Fibroblast of skin of right quadriceps (primary cell): ENCODE measurements at places on chromosomes 1 and 21.

DNA sequence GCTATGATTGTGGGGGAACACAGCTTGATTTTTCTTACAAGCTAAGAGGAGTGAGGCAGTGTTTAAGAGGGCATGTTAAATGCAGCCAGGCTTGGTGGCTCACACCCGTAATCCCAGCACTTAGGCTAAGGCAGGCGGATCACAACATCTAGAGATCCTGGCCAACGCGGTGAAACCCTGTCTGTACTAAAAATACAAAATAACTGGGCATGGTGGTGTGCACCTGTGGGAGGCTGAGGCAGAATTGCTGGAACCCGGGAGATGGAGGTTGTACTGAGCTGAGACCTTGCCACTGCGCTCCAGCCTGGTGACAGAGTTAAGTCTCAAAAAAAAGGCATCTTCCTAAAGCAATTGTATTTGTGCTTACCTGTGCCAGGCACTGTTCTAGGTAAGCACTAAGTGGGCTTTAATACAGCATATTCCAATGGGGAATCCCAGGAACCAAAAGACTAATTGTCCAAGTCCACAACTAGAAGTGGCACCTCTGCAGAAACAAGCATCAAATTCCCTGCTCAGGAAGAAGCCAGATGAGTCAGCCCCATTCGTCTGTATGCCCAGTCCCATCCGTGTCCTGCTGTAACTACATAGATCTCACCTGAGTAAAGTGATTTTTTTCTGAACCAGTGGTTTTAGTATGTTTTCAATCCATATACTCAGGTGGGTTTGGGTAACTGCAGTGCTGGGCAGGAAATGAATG lies 4.6 kb downstream of the RCC1 start:
- peak; percentile 58 for DNase-seq

DNA sequence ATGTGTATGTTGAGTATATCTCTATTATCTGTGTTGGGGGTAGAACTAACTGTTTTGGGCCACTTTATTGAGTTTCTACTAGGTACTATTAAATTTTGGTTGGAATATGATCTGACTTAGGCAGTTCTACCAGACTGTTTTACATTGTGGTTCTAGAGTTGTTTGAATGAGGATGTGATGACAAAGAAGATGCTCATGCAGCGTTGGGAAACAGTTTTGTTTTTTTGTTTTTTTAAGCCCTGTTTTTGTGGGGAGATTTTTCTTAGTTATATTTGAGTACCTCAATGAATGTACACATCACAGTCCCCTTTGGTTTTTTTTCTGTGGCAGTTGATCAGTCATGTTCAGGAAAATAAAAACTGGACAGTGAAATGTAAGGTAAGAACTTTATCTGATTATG lies 40.1 kb downstream of the TMED5 start:
- DNase-seq, result no peak

GRCh38 chr1:209650454-209650853 lies 1.8 kb downstream of the LAMB3 start:
- DNase-seq, result no peak

DNA sequence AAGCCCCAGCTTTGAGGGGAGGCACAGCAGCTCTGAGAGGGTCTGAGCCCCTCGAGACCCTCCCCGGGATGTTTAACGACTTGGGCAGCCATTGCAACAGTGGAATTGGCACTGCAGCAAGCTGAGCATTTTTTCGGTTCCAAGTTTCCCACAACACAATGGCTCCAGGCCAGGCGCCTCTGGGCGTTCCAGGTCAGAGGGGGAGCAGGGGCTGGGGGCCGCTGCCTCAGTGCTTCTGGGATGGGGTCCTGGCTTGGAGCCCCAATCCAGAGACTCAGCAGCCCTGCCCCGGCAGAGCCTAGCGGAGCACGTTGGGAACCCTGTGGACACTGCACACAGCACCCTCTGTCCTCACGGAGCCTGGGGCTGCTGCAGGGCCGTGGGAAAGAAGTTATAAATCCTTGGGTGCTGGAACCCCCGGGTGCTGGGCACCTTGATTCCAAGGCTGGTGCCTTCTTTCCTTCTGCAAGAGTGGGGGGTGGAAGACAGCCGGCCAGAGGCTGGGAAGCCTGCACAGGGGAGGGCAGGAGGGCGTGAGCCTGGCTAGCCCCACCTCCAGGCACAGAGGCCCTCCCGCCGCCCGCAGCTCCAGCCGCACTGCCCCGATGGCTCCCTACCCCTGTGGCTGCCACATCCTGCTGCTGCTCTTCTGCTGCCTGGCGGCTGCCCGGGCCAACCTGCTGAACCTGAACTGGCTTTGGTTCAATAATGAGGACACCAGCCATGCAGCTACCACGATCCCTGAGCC lies 50.1 kb downstream of the COL18A1 start:
- DNase-seq, result peak; percentile 19

DNA sequence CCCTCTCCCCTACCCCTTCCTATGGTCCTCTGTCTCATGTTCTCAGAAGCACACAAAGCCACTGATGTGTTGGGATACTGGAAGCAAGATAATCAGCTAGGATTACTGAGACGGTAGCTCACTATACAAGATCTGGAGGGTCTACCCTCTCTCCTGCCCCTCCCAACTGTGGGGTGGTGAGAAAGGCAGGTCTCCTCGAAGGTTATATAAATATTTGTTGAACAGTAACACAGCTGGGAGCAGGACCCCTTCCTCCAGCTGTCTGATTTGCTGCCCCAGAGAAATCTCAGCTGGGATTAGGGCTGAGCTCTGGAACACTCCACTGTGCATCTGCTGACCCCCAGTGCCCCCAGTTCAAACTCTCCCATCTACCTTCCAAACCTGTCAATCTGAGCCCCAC lies 94.2 kb upstream of the IPO9 start:
- no peak for DNase-seq

- no peak for DNase-seq
Observed at GRCh38 chr1:29426701-29427279, 190.5 kb downstream of the PTPRU start.

DNA sequence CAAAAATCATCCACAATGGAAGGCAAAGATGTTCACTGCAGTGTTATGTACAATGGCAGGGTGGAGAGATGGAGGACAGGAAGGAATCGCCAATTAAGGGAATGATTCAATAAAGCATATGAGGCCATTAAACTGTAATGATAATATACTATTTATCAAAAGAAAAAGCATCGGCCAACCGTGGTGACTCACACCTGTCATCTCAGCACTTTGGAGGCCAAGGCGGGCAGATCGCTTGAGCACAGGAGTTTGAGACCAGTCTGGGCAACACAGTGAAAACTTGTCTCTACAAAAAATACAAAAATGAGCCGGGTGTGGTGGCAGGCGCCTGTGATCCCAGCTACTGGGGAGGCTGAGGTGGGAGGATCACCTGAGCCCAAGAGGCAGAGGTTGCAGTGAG lies 89.1 kb downstream of the SSBP3 start:
- DNase-seq, result no peak

DNA sequence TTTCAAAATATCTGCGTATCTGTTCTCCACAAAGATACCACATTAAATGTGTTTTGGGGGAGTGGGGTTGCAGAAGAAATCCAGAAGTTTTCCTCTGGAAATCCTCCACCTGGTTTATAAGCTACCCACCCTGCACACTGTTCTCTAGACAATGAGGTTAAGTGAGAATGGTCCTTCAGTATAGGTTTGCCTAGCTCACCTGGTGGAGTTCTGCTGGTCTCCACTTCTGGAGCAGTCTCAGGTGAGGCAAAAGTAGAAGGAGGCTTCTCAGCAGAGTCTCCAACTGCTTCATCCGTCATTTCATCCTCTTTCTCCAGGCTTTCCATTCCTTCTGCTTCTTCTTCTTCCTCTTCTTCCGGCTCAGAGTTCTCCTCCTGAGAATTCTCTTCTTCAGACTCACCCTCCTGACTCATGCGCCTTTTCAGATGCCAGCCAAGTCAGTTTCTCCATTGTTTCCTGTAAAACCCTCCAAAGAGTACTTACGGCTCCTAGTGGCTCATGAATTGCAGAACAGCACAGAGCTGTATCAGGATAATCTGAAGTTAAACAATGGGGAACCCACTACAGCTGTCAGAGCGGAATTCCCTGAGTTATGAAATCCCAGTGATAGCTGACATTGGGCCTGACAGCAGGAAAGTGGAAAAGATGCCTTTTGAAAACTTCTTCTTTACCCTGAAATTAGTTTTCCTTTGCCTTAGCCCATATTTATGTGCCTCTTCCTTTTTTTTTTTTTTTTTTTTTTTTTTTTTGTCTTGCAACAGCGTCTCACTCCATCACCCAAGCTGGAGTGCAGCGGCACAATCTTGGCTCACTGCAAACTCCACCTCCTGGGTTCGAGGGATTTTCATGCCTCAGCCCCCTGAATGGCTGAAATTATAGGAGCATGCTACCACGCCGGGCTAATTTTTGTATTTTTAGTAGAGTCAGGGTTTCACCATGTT lies 38.5 kb downstream of the MSTO1 start:
- DNase-seq, result peak; percentile 87

- peak; percentile 29 for DNase-seq
Observed at GRCh38 chr1:197150336-197151005, 4.0 kb upstream of the ASPM start.

- peak; percentile 38 for DNase-seq
Observed at GRCh38 chr1:152107984-152108881, 7.0 kb downstream of the TCHH start.

- DNase-seq, result peak; percentile 41
Observed at GRCh38 chr1:18999359-18999758, 42.9 kb upstream of the IFFO2 start.

DNA sequence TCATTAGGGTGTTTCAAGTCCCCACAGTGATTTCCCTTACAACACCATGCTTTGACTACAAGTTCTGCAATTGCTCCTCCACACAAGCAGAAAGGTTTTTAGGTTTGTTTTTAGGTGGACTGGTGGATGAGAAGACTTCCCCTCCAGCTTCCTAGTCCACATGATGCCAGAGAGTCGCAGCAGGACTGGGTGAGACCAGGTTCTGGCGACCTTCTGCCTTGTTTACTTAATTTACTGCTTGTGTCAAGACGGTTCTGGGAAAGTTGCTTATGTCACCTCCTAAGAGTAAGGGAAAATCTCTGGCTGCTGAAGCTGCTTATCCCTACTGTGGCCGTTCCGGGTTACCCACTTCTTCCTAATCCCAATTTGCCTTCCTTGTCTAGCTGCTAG lies 76.4 kb downstream of the GLUL start:
- no peak for DNase-seq

DNA sequence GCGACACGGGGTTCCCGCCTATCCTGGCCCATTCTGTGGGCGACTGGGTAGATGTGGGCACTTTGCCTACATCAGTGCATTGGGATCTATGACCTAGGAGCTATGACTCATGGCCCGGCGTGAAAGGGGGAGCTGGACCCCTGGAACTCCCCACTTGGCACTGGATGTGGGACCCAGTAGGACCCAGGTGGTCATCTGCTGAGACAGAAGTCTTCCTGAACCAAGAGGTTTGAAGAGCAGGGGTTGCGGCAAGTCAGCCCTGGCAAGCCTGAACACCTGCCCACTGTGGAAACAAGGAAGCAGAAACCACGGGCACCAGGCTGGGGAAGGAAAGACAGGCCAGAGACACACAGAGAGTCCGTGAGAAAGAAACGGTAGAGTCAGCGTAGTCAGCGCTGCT lies 656.7 kb downstream of the AJAP1 start:
- DNase-seq, result no peak

DNA sequence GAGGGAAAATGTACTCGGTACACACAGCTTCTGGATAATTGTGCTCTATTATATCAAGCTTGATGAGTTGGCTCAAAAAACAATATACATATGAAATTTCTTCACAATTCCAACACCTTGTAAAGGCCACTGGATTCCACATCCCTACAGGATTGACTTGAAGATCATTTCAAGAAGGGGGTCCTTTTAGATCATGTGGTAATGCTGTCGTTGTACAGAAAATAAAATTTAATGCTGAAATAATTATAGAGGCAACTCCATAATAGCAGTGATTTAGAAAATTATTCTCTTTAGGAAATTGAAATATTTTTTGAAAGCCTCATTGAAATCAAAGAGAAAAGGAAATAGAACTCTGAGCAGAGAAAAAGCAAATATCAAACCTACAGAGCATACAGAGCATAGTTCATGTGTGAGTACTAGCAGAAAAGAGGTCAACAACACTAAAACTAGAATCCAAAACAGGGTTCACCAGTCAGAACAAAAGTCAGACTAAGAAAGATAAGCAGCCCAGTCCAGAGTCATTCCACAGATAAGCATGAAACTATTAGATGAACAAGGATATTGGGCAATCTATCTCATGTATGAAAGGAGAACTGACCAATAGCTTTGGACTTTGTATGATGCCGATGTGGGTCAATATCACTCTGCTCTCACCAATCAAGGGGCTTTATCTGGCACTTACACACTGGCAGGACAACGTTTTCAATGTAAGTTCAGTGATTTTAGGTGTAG lies 79.5 kb upstream of the PALMD start:
- no peak for DNase-seq

GRCh38 chr1:244712669-244713068 lies 59.7 kb downstream of the DESI2 start:
- DNase-seq, result no peak

GRCh38 chr1:227733309-227733705 lies 1.8 kb downstream of the JMJD4 start:
- no peak for DNase-seq

DNA sequence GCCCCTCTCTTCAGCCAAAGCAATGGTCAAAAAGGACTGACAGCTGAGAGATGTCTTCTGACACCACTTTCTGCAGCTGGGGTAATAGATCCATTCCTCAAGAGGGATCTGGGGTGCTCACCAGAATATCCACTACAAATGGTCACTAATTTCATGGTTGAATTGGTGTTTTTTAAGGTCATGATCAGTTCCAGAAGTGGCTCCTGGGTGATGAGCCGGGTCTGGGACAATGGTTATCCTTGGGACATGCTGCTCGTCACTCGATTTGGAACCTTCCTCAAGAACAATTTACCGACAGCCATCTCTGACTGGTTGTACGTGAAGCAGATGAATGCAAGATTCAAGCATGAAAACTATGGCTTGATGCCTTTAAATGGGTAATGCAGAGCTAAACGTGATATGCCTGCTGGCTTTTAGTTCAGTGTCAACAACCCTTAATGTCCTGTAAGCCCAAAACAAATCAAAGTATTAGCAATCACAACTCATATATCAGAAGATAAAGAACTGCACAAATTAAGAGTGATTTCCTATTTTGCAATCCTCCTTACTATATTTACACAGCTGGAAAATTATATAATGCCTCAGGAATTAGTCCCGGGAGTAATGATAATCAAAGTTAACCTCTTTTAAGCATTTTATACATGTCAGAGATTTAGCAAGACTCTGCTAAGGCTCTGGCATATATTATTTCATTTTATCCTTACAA lies 20.1 kb downstream of the FMO3 start:
- DNase-seq, result peak; percentile 54
